ENCODE measurements at places on chromosomes 7 and 10.

DNA sequence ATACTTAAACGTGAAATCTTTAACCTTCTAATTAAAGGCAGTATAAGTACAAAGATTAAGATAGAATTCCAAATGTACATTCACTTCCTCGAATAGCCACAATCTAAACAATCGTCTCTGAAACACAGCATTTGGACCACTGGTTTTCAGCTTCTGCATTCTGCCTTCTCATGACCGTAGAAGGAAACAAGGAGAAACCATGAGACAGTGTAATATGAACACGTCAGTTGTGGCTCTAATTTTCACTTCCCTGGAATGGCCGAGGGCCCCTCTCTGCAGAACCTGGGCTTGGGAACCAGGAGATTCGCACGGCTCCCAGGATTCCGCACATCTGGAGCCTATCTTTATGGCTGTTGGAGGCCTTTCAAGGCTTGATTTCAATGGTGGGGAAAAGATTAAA is 189.3 kb downstream of the KLF6 start:
- no peak for DNase-seq

DNA sequence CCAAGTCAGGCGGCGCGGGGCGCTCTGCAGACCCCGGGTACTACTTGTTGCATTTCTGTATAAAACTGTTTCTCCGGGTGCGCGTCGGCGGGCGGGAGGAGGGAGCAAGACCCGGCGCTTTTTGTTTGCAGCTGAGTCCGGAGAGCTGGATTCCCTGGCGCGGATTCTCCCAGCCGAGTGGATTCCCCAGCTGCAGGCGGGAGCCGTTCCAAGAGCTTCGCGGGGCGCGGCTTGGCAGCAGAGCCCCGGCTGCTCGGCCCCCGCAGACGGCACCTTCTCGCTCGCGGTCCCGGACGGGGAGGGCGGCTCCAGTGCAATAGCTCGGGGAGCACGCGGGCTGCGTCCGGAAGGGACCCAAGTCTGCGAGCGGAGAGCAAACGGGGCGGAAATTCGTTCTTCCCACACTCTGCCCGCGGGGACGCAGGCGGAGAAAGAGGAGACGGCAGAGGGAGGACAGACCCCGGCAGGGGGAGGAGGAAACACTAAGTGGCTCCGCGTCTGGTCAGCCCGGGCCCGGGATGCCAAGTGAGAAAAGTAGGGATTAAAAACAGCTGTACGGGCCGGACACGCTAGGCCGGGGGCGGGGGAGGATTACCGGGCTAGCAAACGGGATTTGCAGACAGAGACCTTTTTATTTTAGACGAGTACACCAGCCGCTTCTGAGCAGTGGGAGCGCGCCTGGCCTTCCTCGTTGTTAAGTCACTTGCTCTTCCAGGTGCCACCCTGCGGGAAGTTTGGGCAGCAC is at the start of gene TRIL:
Gene TRIL (minus strand): TSS at position 96 of the 745 bp plus-strand sequence. CDS start 284 bp downstream, outside the sequence.
- no peak for DNase-seq

DNA sequence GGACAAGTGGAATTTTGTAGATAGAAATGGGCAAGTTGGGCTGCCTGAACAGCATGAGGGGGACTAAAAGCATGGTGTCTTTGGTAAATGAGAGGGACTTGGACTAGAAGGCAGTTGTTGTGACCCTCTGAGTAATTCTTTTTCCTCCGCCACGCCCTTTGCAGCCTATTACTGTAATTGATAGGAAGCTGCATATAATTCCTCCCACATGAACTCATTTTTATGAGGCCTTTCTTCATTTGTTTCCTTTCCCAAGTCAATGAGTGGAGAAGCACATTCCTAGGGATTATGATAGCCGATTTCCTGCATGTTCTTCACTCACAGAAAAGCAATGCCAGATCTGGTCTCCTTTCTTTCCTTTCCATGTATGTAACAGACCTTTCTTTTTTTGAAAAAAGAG is 27.7 kb downstream of the ZSCAN25 start:
- DNase-seq, result no peak

DNA sequence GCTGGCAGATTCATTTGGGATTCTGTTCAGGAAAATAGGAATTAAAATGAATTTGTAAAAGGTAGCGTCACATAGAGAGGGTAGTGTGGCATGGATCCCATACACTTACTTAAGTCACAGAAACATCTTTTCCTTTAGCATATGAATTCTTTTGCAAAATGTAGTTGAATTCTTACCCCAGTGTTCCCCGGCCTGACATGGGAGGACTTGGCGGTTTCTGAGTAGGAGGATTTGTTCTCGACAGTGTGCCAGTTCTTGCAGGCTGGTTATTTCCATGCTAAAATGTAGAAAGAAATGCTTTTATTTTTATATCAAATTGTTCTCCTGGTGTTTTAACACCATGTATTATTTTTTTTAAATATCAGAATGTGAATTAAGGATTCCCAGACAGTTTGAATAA is 72.6 kb downstream of the PDSS1 start:
- no peak for DNase-seq

GRCh38 chr7:112358513-112358912 is 91.7 kb upstream of the IFRD1 start:
- DNase-seq, result no peak

DNA sequence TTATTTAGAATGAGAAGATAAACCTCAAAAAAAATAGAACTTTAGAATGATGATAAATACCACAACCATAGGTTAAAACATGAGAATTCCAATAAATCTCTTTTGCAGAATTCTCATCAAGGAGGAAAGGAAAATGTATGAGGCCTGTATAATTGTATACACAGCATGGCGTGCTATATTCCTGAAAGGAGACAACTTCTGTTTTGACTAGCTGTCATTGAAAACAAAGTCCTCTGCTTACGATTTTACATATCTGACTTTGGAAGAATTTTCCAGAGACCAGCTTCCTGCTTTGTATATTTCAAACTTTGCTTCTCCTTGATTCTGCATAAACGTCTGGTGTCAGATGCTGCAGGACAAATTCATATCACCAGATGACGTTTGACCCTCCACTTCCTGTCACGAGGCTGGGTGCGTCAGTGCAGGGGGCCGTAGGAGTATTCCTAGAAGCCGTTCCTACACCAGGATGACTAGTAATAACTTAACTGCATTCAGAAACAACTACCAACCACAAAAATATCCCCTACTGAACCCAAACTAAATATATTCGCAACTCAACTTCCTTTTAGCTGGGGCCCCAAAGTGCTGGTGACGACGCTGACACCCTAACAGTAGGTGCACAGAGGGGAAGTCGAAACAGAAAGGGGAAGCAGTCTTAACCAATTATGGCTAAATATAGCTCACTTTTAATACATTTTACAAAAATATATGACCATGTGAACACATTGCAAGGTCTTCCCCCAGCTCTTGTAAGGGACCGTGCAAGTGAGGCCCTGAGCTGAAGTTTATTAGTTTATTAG is 178.6 kb upstream of the INHBA start:
- peak; percentile 70 for DNase-seq

DNA sequence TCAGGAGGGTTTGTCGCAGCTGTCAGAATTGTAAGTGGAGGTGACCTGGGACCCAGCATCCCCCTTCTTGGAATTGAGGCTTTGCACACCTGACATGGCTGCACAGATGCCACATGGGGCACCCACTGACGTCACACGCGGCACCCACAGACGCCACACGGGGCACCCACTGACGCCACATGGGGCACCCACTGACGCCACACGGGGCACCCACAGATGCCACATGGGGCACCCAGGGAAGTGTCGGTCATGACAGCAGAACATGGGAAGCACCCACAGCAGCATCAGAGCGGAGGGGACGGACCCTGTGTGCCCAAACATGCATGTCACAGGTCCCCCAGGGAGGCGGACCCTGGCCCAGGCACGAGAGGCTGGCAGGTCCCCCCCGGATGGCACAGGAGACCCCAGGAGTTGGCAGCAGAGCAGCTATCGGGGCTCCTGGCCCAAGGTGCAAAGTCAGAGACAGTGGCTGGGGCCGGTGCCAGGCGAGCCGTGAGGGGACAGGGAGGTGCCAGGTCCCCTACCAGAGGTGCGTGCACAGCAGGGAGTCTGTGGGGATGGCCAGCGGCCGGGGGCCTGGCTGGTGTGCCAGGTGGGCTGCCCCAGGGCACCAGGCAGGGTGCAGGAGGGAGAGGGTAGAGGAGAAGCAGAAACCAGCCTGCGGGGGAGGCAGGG is 21.1 kb downstream of the KNDC1 start:
- no peak for DNase-seq

DNA sequence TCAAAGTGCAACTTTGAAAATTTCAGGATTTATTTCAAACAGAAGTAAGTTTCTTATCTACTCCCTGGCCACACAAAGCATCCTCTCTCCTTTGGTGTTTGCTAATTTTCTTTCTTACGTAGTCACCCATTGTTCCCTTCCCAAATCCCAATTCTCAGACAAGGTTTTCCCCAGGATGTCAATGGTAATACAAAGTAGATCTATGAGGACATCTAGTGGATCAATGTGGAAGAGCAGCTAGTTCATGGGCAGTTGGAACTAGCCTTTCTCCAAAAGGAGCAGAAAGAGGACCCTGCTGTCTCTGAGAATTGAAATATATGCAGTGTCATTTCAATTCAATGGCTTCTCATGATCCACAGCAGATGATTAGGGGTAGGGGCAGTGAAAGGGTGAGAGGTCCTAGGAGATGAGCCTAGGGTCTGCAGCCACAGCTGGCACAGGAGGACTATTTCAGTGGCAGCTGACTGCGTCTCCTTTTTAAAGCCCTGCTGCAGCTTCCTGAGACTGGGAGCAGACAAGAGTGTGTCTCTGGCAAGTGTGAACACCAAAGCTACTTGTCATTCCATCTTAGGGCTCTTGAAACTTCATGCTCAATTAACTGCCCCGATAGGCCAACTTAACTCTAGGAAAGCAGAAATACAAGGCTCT is 632.6 kb downstream of the KCNMA1 start:
- no peak for DNase-seq

DNA sequence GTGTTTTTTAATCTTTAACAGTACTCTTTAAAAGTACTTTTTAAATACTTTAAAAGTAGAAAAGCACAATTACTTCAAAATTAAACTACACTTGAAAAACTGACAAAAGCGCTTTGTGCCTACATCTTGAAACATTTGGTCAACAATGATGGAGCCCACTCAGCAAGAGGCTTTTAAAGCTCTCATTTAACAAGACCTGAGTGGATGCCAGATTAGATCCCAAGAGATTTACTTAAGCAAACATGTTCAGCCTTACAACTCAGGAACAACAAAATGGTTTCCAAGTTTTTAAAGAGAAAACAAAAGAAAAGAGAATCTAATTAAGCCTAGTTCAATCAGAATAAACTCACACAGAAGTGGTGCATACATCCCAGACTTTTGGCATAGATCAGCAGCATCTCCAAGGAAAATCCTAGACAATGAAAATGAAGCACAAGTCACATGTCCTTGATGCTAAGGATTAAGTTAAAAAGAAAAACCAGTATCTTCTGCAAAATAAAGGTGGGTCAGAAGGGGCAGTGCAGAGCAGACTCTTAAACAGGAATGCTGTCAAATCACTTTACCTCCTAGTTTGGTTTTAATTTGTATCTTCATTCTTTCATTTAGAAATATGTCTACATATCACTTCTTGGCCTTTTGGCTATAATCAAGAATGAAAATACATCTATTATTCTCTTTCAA is 26.2 kb downstream of the HIBADH start:
- no peak for DNase-seq

GRCh38 chr10:71771821-71772617 is 1.3 kb downstream of the VSIR start:
- peak; percentile 62 for DNase-seq

DNA sequence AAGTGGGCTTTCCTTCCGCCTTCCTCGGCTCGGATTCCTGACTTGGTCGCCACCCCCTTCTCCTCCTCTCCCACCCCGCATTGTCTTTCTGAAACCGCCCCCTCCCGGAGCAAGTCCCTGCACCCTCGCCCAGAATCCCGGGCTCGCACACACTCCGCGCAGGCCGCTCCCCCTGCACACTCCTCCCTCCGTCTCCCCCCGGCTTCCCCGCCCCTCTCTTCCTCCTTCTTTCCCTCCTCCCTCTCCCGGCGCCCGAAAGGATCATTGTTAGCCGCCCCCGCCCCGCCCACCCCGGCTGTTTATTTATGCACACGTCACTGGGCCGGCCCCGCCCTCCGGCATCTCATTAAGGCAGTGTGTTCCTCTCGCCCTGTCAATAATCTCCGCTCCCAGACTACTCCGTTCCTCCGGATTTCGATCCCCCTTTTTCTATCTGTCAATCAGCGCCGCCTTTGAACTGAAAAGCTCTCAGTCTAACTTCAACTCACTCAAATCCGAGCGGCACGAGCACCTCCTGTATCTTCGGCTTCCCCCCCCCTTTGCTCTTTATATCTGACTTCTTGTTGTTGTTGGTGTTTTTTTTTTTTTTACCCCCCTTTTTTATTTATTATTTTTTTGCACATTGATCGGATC is at the start of gene TCF7L2:
Gene TCF7L2 (plus strand): TSS at position 373 of the 633 bp plus-strand sequence. CDS start 510 bp downstream, outside the sequence.
- DNase-seq, result peak; percentile 32

- no peak for DNase-seq
Observed at GRCh38 chr7:117085275-117085674, 132.0 kb downstream of the ST7 start.

GRCh38 chr7:14892961-14893360 is 9.6 kb downstream of the DGKB start:
- no peak for DNase-seq

DNA sequence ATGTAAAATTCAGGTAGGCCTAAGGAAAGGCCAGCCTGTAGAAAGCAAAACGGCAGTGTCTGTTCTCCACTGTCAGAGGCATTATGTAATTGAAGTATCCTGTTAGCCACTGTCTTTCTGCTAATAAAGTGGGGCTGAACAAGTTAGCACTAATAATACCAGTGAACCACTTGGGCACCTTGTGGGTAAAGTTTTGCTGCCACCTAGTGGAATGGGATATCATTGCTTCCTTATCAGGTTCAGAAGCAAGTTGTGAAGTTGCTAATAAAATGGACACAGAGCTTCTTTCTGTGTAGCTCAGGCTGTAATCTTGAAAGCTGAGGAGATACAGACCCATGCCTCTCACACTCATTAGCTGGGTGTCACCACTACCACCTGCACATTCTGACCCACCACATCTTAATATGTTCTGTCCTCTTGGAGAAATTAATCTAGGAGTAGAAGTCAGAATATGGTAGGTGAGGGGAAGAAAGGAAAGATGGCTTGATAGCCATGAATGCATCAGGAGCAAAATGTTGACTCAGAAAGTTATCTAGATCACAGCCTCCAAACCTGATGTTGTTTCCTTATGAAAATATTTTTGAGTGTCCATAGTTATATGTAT is 175.1 kb downstream of the SEPTIN7 start:
- no peak for DNase-seq

DNA sequence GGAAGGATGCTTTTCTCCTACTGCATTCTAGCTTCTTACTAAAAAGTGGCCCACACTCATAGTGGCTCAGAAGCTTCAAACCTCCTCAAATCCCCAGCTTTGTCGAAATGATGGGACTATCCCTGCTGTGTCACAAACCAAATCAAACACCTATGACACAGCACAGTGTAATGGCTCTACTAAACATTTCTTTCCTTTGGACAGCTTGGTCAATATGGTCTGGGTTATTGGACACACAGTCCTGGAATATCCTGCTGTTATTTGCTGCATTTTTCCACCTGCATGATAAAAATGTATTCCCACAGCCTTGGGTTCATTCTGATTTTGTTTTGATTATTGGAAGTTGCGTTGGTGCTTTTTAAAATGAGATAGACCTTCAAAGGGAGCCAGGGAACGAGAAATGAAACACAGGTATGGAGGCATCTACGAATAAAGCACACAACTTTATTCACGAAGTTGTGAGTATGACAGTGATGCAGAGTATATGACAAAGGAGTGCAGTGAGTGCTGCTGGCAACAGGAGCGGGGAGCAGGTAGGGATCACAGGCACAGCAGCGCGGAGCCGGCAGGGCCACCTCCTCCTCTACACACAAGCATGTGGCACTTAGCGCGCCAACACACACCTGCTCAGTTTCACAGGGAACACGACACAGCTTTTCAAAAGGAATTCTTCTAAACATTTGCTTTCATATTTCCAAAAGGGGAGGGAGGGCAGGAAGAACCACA is 26.5 kb upstream of the AFAP1L2 start:
- no peak for DNase-seq

- DNase-seq, result no peak
Observed at GRCh38 chr7:120394595-120394994, 121.6 kb downstream of the KCND2 start.

Measured in stimulated activated CD8-positive, alpha-beta memory T cell treated with anti-CD3 and anti-CD28 coated beads, Interleukin-15, amount 100 ng/mL, for 4 hours (primary cell).